Fibroblast of lung (primary cell): ENCODE measurements at places on chromosomes 2 and 18. TPM values are rescaled to one million over a fixed set of nuclear protein-coding genes. Genes with fewer than 3 reads are reported as not detected.

DNA sequence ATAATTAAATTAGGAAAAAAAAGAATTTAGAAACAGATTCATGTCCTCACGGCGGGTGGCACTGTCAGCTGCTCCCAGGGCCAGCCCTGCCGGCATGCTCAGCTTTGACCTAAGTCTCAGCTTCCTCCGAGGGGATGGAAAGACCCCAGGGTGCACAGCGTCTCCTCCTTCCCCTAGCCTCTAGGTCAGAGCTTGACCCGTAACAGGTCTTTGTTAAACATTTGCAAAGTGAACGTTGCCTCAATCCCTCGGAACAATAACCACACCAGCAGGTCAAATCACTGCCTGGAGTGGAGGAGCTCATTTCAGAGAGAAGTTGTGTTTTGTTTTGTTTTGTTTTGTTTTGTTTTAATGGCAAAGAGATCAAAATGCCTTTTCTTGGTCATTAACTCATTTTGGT is 171.3 kb downstream of the TMEM18 start:
- no peak for DNase-seq

DNA sequence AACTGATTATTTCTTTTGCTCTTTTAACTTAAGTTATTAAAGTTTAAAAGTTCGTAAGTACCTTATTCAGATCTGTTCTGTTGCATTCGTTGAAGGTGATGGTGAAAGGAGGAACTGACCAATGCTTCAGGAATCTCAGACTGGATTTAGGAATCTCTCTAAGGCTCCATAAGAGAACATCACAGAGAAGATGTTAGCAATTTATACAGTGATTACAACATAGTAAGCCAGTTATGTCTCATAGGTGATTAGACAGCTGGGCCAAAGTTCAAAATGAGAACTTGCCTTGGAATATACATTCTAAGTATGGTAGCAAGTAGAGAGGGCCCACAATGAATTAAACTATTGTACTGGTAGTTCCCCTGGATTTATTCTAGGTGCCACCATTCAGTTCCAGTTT is 3.2 kb downstream of the MARS2 start:
- peak; percentile 74 for DNase-seq

COL4A3 gene
- 0.05 and 0.12 TPM in 2 replicates for polyA plus RNA-seq

GRCh38 chr18:49276680-49277079 is 183.8 kb downstream of the DYM start:
- DNase-seq = no peak

DNA sequence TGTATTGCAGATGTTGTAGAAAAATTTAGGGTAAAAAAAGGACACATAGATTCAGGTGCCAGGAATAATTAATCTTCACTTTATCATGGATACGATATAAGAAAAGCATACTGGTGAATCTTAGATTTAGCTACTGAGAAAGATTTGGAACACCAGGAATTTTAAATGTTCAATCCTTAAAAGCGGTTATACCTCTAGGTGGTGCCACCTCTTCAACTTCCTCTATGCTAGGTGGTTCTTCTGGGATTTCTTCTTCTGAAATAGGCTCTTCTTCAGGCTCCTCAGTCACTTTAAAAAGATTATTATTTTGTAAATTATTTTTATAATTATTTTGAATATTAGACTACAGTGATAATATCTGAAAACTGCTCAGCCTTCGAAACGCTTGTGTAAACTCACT is 133.1 kb downstream of the TTN start:
- no peak for DNase-seq

GRCh38 chr18:37242826-37243560 is 322.6 kb downstream of the CELF4 start:
- no peak for DNase-seq
